ENCODE measurements at places on chromosomes 3 and 15. TPM values are rescaled to one million over a fixed set of nuclear protein-coding genes. Genes with fewer than 3 reads are reported as not detected.

Gene ARGFX
- polyA plus RNA-seq: not detected

Gene ZDHHC23
- 2.3 TPM for polyA plus RNA-seq

Gene EPHA6
- polyA plus RNA-seq: not detected

Gene RBP2
- polyA plus RNA-seq: not detected

Gene ATP8B4
- 4.9 TPM for polyA plus RNA-seq

All from spleen (tissue), 13 donors.